ENCODE measurements at places on chromosomes 11 and 22.

GRCh38 chr11:76588455-76589325, 81.9 kb downstream of the LRRC32 start:
- DNase-seq, result no peak

GRCh38 chr22:36296690-36297089, 43.8 kb downstream of the APOL1 start:
- DNase-seq, result no peak

GRCh38 chr11:93468290-93468689, 74.9 kb downstream of the SMCO4 start:
- no peak for DNase-seq

DNA sequence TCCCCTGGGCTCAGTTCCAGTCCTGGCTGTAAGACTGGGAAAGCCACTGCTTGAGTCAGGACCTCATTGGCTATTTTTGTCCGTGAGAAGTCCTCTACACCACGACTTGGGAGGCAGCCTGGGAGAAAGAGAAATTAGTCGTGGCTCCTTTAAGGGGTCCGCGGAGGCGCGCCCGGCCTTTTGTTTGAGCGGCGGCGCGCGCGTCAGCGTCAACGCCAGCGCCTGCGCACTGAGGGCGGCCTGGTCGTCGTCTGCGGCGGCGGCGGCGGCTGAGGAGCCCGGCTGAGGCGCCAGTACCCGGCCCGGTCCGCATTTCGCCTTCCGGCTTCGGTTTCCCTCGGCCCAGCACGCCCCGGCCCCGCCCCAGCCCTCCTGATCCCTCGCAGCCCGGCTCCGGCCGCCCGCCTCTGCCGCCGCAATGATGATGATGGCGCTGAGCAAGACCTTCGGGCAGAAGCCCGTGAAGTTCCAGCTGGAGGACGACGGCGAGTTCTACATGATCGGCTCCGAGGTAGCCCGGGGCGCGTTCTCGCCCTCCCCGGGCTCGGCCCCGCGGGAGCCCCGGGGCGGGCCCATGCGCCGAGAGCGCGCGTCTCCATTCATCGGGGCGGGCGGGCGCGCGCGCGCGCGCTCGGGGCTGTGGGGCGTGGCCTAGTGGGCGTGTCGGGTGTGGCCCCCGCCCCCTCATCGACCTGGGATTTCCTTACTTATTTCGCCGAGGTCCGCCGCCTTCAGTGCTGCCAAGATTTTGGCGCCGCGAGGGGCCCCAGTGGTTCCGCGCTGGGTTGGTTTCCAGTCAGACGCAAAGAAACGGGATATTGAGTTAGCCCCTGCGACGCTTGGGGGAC, at the start of gene SMARCB1:
Gene SMARCB1, plus strand, starts transcription at position 215 of the 848 bp plus-strand sequence. Its CDS starts 204 bp downstream, at position 419.
- DNase-seq, result peak; percentile 84

- no peak for DNase-seq
Measured at GRCh38 chr22:29121124-29121523, 48.3 kb downstream of the KREMEN1 start.

DNA sequence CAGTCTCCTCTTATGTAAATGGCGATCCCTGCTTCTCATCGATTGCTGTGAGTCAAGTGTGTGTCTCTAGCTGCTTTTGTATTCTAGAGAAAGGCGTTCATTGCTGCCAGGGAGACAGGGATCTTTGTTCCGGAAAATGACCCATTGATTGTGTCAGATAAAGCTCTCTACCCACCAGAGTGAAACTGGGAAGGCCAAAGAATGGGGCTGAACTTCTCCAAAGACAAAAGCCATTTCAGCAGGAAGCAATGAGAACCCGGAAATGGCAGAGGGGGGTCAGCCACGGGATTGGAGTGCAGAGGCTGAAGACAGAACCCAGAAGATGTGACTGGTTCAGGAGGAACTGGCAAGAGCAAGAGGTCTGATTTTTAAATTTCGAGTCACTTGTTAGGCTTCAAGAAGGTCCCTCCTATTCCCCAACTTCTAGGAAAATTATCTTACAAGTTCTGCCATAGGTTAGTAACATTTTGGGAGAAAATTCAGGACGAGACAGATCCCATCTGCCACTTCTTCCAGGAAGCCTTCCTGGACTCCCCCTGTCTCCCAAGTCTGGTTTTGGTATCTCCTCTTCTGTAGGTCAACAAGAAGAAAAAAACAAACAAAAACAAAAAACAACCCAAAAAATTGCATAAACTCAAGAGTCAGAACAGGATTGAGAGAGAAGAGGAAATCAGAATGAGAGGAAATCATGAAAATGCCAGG, 110.6 kb downstream of the NECTIN1 start:
- no peak for DNase-seq

Measured in central memory CD4-positive, alpha-beta T cell (primary cell).